Activated CD4-positive, CD25-positive, alpha-beta regulatory T cell (primary cell): ENCODE measurements at places on chromosomes 11 and 22.

DNA sequence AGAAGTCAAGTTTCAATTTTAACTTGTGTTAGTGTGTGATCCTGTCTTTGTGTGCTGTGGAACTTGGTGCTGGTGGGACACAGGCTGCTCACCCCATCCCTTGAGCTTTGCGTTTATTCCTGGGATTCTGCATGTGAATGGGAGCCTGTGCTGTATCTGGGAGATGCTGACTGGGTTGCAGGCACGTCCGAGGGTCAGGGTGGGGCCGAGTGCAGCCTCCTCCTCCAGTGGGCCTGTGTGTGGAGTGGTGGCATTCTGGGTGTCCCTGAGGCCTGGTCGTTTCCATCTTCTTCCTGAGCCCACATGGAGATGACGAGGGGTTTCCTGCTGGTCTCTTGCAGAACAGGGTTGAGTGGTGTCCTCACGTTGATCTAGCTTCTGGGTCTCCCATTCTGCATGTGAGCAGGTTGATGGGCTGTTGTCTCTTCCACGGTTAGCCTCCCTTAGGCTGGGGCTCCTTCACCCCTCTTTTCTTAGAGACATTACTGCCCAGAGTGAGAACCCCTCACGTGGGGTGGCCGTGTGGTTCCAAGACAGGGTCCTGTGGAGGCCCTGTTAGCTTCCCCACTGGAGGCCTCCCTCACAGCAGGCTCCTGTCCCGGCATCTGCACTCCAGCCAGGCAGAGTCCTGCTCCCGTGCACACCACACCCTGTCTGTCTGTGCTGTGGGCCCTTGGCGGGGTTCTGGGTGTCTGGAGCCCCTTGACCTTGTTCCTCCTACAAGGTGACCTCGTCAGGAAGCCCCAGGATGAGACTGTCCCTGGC, 4.9 kb downstream of the PTDSS2 start:
- DNase-seq: no peak

- DNase-seq: no peak
These were observed 560 bp downstream of the TBX1 start for GRCh38 chr22:19760951-19761724.

DNA sequence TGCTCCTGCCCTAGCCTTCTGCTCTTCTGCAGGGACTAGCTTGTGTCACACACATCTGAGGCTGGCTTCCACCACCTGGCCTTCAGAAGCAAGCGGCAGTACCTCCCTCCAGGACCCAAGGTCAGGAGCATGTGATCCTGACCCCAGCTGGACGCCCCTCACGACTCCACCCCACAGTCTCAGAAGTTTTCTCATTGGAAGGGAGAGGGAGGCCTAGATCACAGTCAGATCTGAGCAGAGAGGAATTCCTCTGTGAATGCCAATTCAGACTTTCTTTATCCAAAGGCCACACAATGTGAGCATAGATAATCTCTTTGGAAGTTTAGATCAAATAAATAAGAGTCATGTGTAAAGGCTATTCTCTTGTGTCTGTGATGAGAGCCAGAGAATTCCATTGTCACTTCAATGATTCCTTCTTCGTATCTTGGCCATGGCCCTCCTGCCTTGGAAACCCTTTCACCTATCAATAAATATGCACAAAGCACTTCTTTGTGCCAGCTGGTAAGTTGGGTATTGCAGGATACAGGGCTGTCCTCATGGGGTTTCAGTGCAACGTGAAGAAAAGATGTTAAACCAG, 142.9 kb downstream of the SNX19 start:
- no peak for DNase-seq

GRCh38 chr11:132962041-132962440, 570.3 kb downstream of the OPCML start:
- no peak for DNase-seq

DNA sequence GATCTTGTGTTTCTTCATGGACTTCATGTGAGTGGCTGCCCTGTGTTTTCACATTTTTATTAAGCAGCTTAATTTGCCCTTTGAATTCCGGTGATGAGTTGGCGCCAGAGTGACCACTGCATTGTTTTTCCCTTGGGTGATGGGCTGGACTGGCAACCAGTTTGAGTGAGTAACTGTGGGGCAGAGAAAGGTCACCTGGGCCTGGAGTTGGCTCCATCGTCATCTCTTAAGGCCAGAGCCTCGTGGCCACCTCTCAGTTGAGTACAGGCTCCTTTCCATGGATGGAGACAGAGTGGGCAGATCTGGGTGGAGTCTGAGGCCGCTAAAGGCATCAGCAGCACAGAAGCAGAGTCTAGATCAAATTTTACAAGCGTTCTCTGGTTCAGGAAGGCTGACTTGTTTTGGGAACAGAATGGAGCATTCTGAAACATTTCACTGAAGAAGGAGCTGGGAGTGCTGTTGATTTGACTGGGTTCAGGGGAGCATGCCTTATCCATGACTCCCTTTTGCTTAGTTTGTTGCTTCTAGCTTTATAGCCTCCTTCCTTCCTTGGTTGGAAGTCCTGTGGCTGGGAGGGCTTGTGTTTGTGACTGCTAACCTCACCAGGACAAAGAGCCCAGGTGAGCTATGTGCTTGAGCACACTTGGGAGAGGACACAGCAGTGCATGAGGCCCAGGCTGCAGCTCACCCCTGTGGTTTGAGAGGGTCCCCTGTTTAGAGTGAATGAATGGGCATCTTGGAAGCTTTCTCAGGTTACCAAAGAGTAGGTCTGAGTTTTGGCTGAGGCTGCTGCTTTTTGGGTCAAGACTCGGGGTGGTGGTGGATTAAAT, 7.8 kb downstream of the BCR start:
- DNase-seq: no peak

- no peak for DNase-seq
These were observed 35.6 kb upstream of the TP53I11 start for GRCh38 chr11:44986315-44986714.

- no peak for DNase-seq
These were observed 38.2 kb upstream of the ABTB2 start for GRCh38 chr11:34395916-34396550.

DNA sequence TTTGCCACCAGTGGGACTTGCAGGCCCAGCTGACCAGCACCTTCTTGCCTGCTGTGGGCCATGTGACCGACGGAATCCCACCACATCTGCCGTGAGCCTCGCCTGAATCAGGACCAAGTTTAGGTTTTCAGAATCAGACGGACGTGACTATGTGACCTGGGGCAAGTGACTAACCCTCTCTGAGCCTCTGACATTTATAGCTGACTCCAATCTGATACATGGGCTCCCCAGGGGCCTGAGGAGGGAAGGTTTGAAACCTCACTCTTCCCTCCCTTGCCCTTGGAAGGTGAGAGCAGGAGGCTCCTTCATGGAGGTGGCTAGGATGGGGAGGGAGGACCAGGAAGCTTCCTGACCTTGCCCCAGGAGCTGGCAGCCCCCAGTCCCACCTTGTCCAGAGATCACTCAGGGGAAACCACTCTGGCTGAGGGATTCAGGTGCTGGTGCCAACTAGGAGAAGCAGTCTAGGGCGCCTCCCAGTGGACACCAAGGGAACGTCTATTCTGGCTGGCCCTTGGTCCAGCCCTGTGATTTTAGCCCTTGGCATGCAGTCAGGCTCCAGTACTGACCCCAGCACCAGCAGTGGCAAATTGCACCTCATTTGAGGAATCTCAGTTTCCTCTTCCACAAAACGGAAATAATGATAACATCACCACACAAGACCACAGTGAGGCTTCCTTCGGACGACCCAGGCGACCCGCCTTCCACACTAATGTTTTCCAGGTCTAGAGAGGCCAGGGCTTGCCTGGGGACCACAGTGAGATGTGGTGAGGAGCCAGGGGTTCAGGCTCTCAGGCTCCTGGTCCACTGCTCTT, 47.2 kb upstream of the SYT7 start:
- DNase-seq: peak; percentile 8
